ENCODE measurements at places on chromosomes 16 and 17.
A peak's percentile ranks its signal among the peaks of the same experiment; 100 is the strongest.

GRCh38 chr16:60816461-60816860 lies 1219.8 kb downstream of the CDH8 start:
- DNase-seq: no peak

DNA sequence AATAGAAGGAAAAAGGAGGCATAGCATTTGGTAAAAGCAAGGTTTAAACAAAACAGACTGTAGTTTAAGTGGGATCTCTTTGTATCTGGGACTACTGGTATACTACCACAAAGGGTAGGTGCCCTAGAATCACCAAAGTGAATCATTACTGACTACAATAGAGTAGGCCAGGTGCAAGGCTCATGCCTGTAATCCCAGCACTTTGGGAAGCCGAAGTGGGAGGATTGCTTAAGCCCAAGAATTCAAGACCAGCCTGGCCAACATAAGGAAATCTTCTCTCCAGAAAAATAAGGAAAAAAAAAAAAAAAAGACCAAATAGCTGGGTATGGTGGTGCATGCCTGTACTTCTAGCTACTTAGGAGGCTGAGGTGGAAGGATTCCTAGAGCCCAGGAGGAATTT lies 60.8 kb upstream of the CORO6 start:
- no peak for DNase-seq

- no peak for DNase-seq
Observed at GRCh38 chr16:51057969-51058337, 93.1 kb downstream of the SALL1 start.

GRCh38 chr17:9380361-9380760 lies 195.3 kb downstream of the STX8 start:
- no peak for DNase-seq

- DNase-seq: no peak
Observed at GRCh38 chr17:16243385-16243784, 26.4 kb downstream of the PIGL start.

DNA sequence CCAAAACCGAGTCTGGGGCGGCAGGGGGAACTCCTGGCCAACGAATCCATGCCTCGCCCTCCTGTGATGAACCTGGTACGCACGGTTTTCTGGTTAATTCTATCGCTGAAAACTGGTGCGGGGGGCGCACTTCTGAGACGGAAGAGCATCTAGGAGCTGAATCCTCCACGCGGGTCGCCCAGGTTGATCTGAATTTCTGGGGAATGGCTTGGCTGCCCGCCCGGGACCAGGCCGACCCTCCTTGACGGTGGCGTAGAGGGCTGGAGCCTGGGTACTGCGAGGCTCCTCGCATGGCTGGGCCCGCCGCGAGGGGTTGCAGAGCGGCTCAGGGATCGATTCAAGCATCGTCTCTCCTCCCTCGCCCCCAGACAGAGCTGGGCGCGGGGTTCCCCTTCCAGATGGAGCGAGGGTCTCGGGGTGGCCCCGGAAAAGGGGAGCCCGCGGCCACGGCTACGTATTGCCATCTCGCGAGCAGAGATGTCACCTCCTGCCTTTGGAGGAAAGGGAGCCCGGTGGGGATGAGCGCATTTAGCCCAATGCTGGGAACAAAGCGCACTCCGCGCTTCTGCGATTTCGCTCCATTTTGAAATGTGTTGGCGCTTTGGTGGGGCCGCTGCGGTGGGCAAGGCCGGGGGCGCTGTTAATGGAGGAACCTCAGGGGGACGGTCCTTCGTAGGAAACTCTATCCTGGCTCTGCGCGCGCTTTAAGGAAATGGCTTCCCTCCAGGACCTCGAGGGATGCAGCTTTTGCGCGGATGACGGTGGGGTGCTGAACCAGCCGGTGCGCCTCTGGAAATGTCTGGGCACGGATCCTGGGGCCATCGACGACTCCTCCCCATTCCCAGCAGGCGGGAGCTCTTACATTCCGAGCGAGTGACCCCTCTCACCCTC lies 2.7 kb downstream of the MAPT start:
- DNase-seq: peak; percentile 72

DNA sequence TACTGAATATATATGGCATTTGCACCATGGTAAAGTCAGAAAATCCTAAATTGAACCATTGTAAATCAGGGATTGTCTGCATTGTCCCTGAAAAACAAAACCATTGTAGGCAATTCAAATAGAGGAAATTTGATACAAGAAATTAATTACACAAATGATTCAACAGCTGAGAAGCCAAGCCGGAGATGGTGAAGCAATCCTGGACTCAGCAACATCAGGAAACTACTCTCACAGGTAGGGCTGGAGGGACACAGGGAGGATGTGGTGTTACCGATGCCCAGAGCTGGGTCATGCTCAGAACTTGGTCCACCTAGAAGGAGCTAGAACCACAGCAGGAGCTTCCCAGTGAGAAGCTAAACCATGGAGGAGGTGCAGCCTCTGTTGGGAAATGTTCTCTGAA lies 18.5 kb upstream of the SCNN1B start:
- no peak for DNase-seq

DNA sequence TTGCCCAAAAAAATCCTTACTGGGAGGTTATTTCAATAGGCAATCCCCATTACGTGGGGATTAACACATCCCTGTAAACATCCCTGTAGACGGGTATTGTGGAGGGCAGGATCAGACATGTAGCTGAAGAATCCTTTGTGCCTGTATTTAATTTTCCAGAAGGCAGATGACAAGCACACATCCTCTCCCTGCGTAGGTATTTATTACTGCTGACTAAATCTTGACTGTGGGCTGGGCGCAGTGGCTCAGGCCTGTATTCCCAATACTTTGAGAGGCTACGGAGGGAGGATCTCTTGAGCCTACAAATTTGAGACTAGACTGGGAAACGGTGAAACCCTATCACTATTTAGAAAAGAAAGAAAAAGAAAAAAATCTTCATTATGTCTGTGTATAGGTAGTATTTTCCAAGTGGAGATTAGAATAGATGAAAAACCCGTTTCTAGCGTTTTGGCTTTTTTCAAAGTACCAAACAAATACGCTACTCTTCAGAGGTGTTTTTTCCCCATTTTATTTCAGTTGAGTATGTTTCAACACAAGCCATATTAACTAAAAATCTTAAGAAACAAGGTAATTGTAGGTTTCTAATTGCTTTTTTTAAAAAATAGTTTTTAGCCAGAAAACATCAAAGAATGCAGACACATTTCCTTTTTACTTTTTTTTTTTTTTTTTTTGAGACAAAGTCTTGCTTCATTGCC lies 1.5 kb upstream of the MARF1 start:
- peak; percentile 7 for DNase-seq
